Thoracic aorta (tissue), 2 donors: ENCODE measurements at places on chromosomes 4 and X.

DNA sequence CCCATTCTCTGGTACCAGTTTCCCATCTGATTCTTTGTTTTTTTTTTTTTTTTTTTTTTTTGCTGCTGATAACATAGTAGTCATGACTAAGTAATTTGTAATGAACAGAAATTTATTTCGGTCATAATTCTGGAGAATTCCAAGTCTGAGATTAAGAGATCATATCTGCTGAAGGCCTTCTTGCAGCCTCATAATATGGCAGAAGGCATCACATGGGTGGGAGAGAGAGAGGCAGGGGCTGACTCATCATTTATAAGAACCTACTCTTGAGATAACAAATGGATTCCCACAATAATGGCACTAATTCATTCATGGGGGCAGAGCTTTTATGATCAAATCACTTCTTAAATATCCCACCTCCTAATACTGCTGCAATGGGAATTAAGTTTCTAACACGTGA, 1034.3 kb downstream of the STIM2 start:
- no peak for DNase-seq

GRCh38 chr4:73725510-73725909, 14.9 kb upstream of the CXCL8 start:
- DNase-seq: no peak

DNA sequence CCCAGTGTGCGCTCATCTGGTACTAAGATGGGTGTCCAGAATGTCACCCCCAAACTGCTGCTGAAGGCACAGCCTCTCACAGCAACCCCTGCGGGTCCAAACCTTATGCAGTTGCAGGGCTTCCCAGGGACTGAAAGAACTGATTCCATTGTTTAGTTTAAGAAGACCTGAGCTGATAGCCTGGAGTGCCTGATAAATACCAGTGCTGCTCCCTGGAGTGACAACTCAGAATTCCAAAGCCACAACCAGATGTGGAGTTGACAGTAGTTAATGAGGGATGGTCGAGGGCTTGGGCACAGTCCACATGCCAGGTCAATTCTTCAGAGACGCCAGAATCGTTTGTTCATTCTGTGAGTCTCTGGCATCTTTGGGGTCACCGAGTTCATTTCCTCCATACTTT, 71.2 kb downstream of the LNX1 start:
- DNase-seq: no peak

- no peak for DNase-seq
Measured at GRCh38 chr4:9703391-9703790, 78.0 kb upstream of the DRD5 start.

GRCh38 chr4:76897536-76898384, at the start of gene SOWAHB:
Gene SOWAHB (minus strand): TSS chr4:76898144. CDS start chr4:76897849, 295 bp downstream.
- DNase-seq: no peak

DNA sequence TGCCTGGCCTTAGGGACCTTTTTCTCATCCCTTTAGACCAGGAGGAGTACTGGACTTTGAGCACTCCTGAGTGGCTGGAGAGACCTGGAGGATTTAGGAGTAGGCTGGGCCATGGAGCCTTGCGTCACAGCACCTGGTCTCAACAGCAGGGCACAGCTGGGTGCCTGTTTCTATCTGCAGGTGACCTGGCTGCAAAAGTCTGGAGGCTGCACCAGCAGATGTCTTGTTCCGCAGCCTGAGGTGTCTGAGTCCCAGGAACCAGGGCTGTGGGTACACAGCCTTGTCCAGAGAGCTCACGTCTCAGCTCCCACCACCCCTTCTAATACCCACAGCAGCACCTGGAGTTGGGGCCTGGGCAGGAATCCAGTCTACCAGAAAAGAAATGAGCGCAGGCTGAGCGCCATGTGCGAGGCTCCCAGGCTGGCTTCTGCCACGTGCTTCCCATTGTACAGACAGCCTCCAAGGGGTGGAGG, 5.0 kb upstream of the NSD2 start:
- DNase-seq: no peak

GRCh38 chrX:129777218-129778030, 2.3 kb upstream of the SASH3 start:
- DNase-seq: no peak

DNA sequence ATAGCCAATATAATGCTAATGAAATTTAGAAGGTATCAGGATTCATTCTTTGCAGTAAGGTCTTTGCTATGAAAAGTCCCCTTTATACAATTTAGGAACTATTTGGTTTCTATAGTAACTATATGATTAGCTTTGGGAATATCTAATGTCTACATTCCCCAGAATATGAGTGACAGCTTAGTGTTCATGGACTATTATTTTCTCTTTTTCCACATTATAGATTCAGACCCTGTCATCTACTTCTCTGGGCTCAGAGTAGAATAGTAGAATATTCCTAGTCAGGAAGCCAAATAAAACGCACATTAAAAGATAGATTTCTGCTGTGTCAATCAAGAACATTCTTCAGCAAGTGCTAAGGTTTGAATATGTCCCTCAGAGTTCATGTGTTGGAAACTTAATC, 26.1 kb upstream of the SULT1B1 start:
- DNase-seq: no peak

- DNase-seq: no peak
Measured at GRCh38 chr4:151745481-151746231, 15.2 kb downstream of the GATB start.

GRCh38 chrX:153988493-153988892, 15.9 kb downstream of the TMEM187 start:
- DNase-seq: no peak
